CD4-positive, CD25-positive, alpha-beta regulatory T cell (primary cell): ENCODE measurements at places on chromosomes 3 and 15.

GRCh38 chr3:52094571-52095485 lies 38.5 kb upstream of the DUSP7 start:
- no peak for DNase-seq

GRCh38 chr3:20683910-20684309 lies 497.9 kb upstream of the SGO1 start:
- no peak for DNase-seq

DNA sequence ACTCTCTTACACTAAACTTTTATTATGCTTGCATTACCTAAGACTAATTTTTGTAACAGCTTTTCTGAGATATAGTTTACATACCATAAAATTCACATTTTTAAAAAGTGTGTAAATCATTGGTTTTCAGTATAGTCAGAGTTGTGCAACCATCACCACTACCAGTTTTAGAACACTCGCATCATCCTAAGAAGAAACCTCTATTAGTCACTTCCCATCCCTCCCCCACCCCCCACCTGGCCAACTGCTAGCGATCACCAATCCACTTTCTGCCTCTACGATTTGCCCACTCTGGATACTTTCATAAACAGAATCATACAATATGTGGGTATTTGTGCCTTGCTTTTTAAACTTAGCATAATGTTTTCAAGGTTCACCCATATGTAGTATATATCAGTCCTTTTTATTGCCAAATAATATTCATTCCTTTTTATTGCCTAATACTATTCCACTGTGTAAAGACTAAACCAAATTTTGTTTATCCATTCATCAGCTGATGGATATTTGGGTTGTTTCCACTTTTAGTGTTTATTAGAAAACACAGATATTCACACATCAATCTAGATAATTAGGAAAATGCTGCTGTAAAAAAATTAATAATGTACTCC lies 23.0 kb downstream of the UBP1 start:
- no peak for DNase-seq

GRCh38 chr3:149332227-149332765 lies 1.1 kb downstream of the TM4SF18 start:
- DNase-seq, result no peak

DNA sequence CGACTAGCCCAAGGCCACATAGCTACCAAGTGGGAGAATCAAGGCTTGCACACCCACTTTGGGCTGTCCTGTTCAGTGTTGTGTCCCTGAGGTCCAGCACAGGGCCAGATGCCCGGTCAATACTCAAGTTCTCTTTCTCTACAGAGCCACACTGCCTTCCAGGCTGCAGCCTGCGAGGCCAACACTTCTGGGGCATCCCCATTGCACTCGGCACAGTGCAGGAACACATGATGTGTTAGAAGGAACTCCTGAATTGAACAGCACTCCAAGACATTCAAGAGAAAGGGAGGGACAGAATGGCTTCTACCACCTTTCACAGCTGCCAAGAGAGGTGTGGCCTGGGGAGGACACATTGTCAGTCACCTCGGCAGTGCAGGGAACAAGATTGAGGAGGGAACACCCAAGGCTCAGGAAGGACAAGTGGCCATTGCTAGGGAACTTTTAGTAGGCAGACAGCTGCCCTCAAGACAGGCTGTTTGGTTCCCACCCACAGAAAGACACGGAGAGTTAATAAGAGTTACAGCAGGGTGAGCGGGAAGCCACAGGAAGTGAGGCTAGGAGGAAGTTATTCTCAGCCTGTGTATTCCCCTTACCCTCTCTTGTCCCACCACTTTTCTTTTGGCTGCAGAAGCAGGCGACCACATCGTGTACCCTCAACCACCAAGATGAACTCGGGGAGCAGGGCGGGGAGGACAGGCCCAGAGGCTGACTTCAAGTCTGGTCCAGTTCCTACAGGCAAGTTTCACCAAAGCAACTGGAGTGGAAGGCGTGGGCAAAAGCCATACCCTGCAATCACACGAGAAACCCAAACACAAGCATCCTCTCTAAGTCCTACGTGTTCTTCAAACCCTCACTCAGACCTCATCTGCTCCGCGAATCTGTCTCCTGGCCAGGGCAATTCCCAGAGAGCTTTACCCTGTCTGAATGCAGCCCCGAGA lies 69.4 kb downstream of the SRGAP3 start:
- peak; percentile 19 for DNase-seq

DNA sequence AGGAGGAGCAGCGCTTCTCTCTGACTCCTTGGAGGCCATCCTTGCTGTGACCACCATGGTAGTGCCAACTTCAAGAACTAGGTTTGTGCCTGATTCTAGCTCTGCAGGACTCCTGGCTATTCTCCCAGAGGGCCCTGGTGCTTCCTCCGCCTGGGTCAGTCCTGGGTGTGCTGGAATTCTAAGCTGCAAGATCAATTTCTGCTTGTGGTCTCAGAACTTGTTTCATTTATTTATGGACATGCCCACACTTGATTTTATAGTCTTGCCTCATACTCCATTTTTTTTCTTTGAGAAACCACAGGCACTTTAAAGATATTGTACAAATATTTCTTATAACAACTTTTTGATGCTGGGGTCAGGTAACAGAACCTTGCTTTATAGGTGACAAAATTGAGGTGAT lies 87.6 kb downstream of the PDCD6IP start:
- DNase-seq, result no peak

- no peak for DNase-seq
These were observed 35.0 kb upstream of the HES1 start for GRCh38 chr3:194100856-194101390.

DNA sequence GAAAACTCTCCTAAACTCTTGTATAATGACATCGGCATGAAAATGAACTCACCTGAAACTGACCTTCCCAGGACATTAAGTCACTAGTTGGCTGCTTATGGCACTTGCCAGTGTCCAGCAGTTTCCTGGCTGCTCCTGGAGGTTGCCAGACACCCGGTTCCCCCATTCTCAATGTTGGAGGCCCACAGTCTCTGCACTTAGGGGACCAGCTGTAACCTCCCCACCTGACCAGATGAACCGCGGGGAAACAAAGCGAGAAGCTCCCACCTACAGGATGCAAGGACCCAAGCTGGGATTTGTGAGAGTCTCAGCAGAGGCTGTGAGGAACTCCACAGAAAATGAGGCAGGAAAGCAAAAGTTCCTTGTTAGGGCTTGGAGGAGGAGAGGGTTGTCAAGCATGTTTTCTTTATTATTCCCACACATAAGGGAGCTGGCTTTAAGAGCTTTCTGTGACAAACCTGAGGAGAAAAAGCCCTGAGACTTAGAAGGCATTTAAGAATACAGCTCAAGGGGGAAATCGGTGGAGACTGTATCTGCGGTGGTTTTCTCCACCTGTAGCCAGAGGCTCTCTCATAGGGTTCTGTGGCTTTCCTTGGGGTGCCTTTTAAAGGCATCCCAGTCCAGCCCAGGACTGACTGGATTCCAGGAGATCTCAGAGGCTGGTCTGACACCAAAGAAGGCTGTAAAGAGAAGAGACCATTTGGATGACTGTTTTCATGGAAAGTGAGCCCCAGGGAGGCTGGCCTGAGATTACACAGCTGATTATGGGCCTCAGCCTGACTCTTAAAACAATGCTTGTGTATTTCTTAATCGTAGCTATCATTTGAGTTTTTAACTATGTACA lies 4.6 kb downstream of the TPM1 start:
- no peak for DNase-seq

DNA sequence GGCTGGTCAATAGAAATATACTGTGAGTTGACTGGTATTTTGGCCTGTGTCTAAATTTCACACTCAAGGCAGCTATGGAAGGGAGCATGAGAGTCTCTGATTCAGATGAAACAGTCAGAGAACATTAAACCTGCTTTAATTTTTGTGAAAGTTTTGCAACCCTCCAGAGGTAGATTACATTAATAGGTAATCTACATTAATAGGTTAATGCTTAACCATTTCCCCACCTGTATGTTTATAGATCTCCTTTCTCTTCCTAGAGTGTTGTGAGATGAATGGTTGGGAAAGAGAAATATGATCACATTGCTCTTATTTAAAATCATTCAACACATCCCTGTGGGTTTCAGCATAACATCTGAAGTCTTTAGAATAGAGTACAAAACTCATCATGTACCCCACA lies 586.9 kb upstream of the DPPA4 start:
- no peak for DNase-seq

DNA sequence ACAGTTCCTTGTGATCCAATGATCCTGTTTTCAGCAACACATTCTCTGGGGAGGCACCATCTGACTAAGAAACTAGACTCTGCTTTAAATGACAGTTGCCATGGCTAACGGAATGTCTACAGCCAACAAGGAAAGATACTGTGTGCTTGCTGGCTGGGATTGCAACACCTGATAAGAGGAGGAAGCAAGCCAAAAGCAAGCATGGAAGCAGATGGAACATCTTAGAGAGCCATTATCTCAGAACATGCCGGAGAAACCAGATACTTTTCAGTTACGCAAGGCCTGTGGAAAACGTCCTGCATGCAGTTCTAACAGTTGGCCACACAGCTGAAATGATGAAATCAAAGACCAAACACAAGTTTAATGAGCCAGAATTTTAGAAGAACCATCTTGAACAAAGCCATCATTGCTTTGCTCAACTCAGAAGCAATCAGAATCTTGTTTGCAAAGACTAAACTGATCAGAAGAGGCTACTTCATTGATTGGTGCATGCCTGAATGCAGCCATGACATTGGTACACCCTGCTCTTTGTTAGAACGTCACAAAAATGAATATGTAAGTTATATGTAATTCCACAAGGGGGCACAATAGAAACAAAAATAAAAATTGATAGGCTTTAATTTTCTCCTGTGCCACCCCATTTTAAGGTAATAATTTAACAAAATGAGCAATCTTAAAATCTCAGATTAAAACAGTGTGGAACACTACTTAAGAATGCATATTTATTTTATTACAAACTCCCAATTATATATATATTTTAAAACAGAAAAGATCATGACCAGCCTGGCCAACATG lies 50.8 kb downstream of the GXYLT2 start:
- peak; percentile 75 for DNase-seq

DNA sequence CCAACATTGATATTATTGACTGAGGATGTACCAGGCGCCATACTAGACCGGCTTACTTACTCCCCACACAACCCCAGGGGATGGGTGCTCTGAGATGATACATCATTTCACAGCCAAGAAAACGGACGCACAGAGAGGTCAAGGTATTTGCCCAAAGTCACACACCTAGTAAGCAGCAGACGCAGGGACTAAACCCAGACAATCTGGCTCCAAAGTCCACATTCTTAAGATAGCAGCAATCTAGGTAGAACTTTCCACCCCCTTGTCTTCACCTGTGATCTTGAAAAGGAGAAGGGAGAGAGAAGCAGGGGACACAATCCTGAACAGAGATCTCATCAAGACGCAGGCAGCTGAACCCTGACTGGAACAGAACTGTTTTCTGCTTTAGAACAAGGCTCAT lies 200.6 kb downstream of the XXYLT1 start:
- DNase-seq, result no peak

- no peak for DNase-seq
These were observed 119.5 kb downstream of the FRMD5 start for GRCh38 chr15:44075535-44075934.

- DNase-seq, result no peak
These were observed 69.7 kb downstream of the MB21D2 start for GRCh38 chr3:192847941-192848340.

DNA sequence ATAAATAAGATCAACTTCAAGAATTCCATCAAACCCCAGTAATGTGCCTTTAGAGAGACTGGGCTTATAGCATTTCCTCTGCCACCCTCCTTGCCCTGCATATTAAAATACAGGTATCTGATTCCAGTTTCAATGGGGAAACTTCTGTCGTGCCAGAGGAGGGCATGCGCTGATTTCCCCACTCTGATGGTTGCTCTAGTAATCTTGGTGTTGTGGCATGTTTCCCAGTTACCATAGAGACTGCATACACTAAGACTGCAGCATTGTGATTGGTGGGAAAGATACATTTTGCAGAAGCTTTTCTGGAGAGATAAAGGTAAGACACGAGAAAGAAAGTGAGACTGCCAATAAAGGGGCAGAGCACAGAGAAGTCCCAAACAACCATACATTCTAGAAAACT lies 225.6 kb downstream of the TIGIT start:
- peak; percentile 14 for DNase-seq

DNA sequence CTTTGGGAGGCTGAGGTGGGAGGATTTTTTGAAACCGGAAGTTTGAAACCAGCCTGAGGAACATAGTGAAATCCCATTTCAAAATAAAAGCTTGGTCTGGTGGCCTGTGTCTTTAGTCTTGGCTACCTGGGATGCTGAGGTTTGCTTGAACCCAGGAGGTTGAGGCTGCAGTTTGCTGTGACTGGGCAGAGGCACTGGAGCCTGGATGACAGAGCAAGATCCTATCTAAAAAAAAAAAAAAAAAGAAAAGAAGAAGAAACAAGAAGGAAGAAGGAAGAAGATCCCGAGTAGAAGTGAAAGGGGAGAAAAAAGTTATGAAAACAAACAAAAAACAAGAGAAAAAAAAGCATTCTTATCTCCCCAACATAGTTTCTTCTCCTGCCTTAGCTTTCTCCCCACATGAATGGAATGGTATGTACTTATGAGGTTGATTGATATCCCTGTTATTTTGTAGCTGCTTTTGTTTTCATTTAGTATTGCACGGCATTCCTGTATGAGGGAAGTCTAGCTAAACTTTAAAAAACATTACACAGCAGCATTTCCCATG lies 42.4 kb downstream of the TMEM40 start:
- DNase-seq, result no peak

DNA sequence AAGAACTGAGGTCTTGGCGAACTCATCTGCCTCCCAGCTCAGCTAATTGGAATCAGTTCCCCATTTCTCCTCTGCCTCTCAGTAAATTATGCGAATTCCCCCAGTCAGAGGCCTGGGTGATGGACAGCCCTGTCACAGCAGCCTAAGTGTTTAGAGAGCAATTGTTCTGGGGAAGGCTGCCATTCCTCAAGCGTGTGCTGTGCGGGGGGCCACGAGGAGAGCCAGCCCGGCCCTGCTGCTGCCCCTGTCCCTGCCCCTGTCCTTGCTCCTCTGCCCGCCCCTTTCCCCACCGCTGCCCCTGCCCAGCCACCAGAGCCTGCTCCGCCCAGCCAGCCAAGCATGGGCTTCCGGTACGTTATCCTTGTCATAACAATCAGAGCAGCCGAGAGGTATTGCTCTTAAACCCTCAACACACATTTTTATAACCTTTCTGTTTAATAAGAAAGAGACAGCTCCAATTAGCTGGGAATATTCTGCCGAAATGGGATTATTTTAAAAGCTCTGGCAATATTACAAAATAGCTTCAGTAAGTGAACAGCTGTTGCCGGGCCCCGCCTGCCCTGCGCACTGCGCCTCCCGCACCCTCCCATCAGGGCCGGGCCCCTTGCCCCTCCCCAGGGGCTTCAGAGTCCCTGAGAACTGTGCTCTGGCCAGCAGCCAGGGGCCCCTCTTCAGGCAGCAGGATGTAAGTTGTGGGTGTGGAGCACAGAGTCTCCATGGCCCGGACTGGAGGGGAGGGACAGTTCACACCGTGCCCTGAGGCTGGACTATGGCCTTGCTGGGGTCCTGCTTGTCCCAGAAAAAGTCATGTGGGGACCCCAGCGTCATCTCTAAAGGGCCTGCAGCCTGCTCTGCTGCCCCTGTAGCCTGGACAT lies 12.4 kb upstream of the CACNA2D2 start:
- no peak for DNase-seq

GRCh38 chr3:138803006-138803653 lies 31.6 kb downstream of the PIK3CB start:
- no peak for DNase-seq
